ENCODE measurements at places on chromosomes 7 and 10.
A peak's percentile ranks its signal among the peaks of the same experiment; 100 is the strongest.

DNA sequence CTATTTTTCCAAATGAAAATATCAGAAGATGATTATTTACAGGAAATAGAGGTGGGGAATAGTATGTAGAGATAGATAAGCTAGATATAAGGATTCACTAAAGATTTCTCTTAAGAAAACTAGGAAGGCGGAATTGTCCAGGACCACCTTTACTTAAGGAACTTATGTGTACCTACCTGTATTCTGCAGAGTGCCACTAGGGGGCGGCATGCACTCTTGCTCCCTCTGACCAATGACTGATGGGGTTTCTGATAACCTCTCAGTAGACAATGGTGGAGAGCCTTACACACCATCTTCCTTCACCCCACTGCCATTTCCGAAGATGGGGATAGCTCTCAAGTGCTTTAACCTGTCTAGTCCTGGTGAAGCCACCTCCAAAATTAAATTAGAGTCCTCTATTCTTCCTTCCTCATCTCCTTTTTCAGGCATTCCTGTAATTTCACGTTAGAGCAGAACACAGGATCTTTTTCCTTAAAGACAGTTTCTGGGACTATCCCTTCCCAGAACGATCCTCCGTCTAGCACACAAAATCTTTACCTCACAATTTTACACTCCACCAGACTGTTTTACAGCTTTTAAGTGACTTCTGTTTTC is 453.1 kb downstream of the SORCS1 start:
- DNase-seq = peak; percentile 43

- DNase-seq = no peak
Observed at GRCh38 chr10:131129544-131129943, 182.0 kb downstream of the TCERG1L start.

- no peak for DNase-seq
Observed at GRCh38 chr7:14900051-14900450, 2.5 kb downstream of the DGKB start.

DNA sequence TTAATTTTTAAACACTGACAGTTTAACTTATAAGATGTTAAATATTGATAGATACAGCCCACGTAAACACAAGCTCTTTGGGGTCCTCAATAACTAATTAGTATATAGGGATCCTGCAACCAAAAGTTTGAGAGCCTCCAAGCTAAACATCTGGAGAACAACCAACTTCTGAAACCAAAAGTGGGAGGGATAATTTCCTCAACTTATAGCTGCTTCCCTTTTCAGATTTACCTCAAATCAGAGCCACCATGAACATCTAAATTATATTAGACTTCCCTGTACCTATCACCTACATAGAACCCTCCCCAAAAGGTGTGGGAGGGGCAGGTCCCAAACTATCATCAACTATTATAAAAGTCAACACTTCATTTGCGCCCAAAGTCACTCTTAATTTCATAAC is 8.6 kb downstream of the PSAP start:
- no peak for DNase-seq

DNA sequence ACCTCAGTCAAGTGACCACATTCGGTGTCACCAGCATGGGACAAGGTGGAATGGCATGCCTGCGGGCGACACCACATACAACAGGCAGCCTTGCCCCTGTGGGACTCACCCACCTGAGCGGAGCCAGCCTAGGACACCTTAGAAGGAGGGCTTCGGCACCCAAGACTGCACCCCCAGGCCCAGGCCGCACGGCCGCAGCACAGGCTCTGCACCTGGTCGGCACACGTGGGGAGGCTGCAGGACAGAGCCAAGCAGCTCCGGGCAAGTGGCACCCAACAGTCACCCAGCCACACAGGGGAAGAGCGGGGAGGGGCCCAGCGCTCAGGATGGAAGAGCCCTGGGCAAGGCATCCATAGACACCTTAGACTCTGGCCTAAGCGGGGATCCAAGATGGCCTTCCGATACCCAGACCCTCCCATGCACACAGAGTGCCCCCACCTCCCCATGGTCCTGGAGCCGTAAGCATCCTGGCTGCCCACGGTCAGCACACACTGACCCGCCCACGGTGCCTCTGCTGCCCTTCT is 16.1 kb upstream of the GPER1 start:
- DNase-seq = no peak

GRCh38 chr7:128194533-128195282 is 46.4 kb upstream of the LEP start:
- DNase-seq = no peak

- DNase-seq = no peak
Observed at GRCh38 chr7:150715293-150715692, 1.1 kb upstream of the GIMAP1 start.

GRCh38 chr7:139431459-139431858 is 52.0 kb downstream of the KLRG2 start:
- DNase-seq = peak; percentile 34

- DNase-seq = no peak
Observed at GRCh38 chr10:22615819-22616499, 98.4 kb downstream of the PIP4K2A start.

GRCh38 chr7:16462431-16462889 is 3.1 kb downstream of the SOSTDC1 start:
- DNase-seq = peak; percentile 47

DNA sequence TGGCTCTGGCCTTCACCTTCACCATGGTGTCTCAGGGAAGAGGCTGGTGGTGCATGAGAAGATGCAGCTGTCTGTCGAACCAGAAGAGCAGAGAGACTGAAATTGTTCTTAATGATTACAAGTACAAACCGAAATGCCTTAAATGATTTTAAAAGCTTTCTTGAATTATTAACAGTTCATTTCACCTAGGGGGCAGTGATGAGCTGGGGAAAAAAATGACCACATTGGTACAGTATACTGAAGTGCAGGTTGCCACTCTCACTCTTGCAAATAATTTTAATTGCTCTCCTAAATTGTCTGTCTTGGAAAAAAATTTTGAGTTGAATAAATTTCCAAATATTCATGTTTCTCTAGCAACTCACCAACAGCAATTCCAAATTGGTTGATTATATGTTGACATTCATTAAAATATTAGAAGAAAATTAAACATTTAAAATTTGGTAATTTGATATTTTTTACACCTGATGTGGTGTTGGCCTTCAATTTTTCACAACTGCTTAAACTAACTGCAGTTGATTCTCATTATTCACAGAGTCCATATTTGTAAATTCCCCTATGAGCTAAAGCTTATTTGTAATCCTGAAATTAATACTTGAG is 692.6 kb downstream of the ZWINT start:
- DNase-seq = no peak

DNA sequence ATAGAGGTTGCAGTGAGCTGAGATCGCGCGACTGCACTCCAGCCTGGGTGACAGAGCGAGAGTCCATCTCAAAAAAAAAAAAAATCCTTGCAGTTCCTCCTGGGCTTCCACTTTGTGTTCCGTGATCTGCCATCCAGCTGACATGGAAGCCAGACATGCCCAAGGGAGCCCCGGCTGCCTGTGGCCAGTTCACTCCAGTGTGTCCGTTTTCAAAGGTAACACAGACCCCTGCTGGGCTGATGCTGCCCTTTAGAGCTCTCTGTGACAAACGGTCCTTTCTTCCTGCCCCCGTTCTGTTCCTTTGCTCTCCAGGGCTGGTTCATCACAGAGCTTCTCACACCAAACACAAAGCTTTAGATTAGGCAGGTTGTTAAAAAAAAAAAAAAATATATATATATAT is 130.8 kb downstream of the CUL2 start:
- no peak for DNase-seq

GRCh38 chr7:77455321-77455720 is 39.2 kb upstream of the GSAP start:
- DNase-seq = no peak

GRCh38 chr7:94540428-94540827 is 30.8 kb downstream of the CASD1 start:
- no peak for DNase-seq

DNA sequence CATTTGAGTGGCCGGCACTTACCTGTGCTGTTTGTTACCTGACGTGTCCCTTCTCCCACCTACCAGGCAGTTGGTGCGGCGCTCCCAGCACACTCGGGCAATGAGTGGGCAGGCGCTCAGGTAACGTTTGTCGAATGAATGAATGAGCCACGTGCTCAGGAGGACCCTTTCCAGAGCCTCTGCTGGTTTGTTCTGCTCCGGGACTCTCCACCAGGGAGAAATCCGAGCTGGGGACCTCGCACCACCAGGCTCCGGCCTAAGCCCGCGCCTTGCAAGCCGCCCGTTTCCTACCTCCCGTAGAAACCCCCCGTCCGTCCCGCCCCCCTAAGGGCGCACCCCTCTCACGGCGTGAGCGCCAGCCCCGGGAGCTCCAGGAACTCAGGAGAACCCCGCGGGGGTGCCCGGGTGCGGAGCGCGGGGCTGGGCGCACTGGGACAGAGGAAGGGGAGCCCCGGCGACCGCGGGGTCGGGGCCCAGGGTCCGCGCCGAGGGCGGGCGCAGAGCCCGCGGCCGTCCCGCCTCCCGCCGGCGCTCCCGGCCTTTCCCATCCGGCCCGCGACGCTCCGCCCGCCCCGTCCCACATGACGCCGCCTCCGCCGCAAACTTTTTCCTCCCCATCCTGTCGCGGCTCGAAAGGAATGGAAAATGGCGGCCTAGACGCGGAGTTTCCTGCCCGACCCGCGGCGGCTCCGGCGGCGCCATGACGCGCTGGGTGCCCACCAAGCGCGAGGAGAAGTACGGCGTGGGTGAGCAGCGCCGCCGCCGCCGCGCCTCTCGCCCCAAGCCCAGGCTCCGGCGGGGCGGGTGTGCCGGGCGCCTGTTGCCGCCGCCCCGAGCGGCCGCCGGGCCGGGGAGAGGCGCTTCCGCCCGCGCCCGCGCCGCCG is at the start of gene DOCK1:
TSS of gene DOCK1 (plus strand) at position 611 of the 884 bp plus-strand sequence. CDS start at position 701, 90 bp downstream.
- DNase-seq = no peak

- DNase-seq = no peak
Observed at GRCh38 chr7:103632972-103633371, 187.0 kb upstream of the SLC26A5 start.

DNA sequence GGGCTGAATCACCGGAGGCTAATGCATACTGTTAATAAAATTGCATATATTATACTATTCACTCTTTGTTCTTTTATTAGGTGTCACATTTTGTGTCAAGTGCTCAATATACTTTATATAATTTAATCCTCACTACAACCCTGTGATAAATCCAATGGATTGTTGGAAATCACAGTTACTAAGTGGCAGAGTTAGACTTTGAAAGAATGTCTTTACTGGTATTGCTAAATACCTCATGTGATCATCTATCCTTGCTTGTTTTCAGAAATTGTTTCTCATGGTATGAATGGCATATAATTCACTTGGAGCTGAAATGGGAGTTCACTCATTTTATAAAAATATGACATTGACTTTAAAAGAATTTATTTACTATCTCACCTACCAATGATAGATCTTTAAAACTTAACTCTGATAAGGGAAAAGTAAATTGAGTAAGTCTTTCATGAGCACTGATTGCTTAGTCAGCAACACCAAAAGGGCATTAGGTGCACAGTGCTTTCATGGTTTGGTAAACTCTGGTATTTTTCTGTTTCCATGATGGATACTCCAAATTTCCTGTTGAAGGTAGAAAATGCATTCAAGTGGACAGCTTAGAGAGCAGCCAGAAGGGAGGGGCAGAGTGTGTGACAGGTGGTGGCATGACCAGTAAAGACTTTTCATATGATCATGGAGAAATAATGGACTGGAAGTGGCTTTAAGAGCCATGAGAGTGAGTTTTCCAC is 22.6 kb downstream of the ENKUR start:
- DNase-seq = no peak

DNA sequence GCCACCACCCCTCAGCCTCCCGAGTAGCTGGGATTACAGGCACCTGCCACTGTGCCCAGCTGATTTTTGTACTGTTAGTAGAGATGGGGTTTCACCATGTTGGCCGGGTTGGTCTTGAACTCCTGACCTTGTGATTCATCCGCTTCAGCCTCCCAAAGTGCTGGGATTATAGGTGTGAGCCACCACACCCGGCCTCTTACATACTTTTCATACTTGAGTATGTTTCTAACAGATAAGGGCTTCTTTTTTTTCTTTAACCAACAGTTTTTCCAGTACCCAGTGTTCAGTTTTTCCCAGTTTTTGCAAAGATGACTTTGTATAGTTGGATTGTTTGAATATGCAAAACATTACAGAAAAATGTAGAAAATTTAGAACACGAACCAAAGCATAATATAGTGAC is 7.7 kb downstream of the EIF4H start:
- no peak for DNase-seq

DNA sequence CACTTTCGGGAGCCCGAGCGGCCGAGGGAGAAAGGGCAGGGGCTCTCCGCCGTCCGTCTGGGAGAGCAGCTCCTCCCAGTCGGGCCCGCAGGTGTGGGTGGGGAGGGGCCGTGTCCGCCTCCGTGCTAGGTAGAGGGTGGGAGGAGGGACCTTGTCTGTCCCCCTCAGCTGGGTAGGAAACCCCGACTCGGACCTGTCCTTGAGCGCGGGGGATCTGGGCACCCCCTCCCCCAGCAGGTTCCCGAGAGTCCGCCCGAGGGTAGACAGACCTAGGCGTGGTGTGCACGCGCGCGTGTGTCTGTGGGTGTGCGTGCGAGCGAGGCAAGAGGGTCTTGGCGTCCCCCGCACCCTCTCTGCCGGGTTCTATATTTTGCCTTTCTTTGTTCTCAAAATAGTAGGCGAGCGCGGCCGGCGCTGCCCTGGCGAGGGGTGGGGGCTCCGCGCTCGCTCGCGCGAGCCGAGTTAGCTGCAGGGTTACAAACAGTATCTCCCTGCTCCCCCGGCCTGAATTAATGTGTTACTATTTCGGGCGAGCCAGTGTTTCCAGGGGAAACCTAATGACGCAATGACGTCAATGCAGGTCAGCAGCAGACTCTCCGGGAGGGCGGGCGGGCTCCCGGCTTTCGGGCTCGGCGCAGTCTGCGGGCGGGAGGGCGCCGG is 73.9 kb upstream of the LEP start:
- DNase-seq = no peak

DNA sequence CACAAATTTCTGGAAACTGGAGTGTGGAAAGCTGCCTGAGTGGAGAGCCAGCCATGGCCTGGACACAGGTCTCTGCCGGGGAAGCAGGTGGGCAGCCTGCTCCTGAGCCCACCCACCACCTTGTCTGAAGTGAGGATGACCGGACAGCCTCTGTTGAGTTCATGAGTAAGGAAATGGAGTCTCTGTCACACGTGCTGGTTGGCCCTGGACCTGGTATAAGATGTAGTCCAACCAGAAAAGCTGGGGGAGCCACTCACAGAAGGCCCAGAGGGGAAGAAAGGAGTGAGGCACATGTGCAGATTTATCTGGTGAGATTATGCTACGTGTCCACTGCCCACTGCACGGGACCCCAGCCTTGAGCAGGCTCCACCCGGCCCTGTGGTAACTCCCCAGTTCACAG is 383.5 kb downstream of the GRID1 start:
- DNase-seq = no peak

Measured in H1 (cell line).